Activated T-cell treated with anti-CD3 and anti-CD28 coated beads for 48 hours (primary cell): ENCODE measurements at places on chromosomes 4 and X.

- DNase-seq, result no peak
Measured at GRCh38 chrX:148495176-148495575, 5.2 kb upstream of the AFF2 start.

- no peak for DNase-seq
Measured at GRCh38 chr4:18631586-18631985, 610.0 kb upstream of the LCORL start.

GRCh38 chr4:30720021-30720660 is at the start of gene PCDH7:
PCDH7 (plus strand) TSS chr4:30720369; CDS start chr4:30721423, 1,054 bp downstream.
- DNase-seq, result no peak

- DNase-seq, result no peak
Measured at GRCh38 chrX:9338986-9339385, 125.9 kb upstream of the TBL1X start.

GRCh38 chr4:79626611-79627010 is 218.6 kb upstream of the GK2 start:
- no peak for DNase-seq
